Stimulated activated CD4-positive, alpha-beta T cell treated with anti-CD3 and anti-CD28 coated beads, Interleukin-15, amount 100 ng/mL, for 48 hours (primary cell): ENCODE measurements at places on chromosomes 4 and X.

- no peak for DNase-seq
Observed at GRCh38 chr4:127419431-127419830, 213.3 kb upstream of the INTU start.

GRCh38 chrX:68415316-68415715 is 18.0 kb downstream of the OPHN1 start:
- no peak for DNase-seq

GRCh38 chrX:130385520-130385919 is at the start of gene GPR119:
Gene GPR119 (minus strand): TSS chrX:130385674. CDS start chrX:130385447, 227 bp downstream.
- DNase-seq: no peak

DNA sequence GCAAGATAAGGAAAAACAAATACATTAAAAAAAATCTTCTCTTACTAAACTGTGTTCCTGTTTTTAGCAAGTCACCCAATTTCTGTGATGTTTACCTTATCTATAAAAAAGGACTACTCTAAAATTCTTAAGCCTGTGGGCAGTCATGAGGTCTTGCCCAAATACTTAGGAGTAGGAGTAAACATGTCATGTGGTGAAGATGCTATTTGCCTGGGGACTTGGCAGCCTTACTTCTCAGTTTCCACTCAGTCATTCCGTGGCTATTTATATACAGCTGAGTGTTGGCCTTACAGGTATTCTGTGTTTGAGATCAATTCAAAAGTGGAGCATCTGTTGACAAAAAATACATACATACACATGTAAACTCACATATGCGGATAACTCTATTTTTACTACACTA is 89.9 kb upstream of the TLR2 start:
- no peak for DNase-seq

DNA sequence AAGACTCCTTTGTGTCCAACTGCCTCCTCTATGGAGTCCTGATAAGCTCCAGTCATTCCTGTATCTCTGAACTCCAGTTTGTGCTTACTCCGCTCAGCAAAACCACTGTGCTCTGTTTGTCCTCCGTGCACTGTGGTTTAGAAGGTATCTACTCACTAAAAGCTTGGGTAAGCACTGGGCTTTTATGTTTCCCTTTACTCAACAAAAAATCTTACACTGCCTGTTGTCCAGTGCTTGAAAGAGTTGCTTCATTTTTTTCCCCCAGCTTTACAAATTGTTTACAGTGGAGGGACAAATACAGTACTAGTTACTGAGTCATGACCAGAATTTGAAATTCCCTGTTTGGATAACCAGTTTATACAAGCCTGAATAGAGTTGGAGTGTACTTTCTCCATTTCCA is 545.3 kb upstream of the FAT1 start:
- no peak for DNase-seq

DNA sequence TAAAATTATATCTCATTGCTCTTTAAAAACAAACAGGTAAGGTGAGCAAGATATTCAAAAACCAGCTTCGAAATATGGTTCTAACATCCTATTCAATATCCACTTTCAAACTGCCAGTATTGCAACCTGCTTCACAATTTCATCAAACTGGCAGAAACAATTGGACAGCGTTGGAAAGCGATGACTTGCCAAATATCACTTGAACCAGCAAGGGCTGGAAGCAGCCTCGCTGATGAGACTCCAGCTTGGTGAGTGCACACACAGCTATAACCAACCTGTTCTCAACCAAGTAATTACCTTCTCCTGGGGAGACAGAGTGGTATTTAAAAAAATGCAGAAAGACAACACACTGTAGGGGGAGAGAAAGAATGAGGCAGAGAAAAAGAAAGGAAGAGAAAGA is 155.8 kb upstream of the RAI2 start:
- DNase-seq: no peak

DNA sequence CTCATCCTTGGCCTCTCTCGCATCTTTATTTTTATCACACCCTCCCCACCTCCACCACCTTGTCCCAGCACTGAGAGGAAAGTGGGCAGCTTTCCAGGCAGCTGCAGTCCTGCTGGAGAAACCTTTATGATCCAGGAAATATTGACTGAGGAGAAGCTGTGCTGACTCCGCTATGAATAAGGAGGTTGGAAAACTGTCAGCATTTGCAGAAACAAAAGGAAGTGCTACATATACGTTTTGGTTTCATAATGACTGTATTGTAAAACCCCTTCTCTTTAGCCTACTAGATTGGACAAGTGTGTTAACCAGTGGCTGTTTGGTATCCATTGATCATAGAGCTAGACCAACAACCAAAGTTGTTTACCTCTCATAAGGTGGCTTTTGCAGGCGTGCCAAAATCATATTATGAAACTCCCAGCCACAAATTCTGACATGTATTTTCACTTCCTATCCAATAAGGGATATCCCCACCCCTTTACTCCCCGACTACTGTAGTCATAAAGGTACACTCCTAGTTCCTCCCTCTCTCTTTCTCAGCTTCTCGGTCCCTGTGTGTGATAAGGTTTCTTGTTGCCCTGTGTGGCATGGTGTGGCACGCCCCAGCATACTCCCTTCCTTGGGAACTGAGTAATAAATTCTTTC is 88.4 kb downstream of the GPR143 start:
- DNase-seq: peak; percentile 1

DNA sequence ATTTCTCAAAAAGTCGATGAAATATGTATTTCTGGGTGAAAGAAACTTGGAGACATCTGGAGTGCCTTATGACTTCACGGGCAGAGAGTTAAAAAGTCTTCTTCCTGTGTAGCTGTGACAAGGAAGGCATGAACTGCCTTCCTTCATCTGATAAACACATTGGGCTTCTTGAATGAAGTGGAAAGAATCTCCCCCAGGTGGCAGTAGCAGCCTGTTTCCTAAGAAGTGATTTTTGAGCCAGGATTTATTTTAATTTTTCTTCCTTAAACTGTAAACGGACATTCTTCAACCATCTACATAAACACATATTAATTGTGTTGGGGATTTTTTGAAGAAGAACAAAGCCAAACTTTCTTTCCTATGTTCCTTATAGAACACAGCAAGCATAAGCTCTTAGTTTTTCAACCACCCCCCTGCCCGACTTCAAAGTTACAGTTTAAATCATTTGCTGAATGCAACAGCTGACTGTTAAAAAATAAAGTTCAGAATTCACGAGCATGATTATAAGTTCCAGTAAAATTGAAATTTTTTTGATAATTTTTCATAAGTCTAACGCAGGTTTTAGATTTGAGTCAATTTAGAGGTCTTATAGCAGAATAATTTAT is 980 bp upstream of the GIMD1 start:
- no peak for DNase-seq

- no peak for DNase-seq
Observed at GRCh38 chr4:41177016-41177415, 37.3 kb downstream of the APBB2 start.

DNA sequence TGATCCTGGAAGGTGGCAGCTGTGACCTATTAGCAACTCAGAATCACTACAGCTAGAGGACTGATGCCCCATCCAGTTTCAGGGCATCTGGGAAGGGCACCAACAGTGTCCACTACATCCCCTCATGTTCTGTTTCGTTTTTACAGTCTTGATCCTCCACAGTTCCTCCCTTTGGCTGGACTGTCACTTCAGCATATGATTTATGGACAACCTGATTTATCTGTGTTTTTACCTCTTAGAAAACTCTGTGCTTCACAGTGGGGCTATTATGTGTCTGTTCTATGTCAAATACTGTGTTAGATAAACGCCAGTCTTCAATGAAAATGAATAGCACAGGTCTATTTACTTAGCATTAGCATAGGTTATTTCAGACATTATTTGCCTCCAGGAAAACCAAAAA is 63.1 kb upstream of the GRPR start:
- no peak for DNase-seq

DNA sequence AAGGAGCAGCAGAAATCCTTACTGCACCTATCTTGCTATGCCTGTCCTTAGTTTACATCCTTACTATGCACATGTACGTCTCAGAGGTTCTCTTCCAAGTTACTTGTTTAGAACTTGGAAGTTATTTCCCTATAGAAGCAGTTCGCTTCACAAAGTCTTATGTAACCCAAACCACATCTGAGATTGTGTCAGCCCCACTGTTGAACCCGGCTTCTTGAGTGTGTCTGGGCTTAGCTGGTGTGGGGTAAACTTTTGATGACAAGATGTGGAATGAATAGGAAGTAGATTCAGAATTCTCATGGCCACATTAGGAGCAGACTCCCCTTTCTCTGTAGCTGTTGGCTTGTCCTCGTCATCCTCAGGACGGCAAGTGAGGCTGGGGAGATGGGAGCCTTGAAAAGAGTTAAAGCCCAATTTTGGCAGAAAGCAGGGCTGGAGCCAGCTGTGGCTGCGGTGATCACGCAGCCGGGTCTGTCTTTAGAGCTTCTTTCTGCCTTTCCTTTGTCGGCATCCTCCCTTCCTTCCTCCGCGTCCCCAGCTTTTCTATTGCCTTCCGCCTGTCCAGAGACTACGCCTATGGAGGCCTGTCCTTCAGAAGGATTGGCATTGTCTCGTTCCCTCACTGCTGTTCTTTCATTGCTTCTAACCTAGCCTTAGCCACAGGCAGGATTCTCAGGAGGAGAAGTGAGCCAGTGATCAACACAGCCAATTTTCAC is 23.0 kb upstream of the LIMCH1 start:
- no peak for DNase-seq

GRCh38 chr4:169225058-169225751 is 45.6 kb downstream of the SH3RF1 start:
- no peak for DNase-seq

DNA sequence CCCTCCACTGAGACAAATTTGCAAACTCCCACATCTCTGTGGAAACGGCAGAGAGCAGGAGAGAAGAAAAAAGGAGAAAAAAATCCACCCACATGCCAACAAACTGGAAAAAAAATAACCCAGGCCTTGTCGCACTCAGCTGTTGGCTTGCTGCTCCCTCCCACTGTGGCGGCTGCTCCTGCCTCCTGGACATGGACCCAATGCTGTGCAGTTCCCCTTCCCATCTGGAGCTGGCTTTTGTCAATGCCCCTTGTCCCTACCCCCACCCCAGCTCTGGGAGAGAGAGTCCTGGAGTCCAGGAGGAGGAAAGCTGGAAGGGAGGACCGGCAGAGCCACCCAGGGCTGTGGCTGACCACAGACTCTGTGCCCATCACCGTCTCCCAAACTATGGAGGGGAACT is 50.8 kb upstream of the IQSEC2 start:
- no peak for DNase-seq

DNA sequence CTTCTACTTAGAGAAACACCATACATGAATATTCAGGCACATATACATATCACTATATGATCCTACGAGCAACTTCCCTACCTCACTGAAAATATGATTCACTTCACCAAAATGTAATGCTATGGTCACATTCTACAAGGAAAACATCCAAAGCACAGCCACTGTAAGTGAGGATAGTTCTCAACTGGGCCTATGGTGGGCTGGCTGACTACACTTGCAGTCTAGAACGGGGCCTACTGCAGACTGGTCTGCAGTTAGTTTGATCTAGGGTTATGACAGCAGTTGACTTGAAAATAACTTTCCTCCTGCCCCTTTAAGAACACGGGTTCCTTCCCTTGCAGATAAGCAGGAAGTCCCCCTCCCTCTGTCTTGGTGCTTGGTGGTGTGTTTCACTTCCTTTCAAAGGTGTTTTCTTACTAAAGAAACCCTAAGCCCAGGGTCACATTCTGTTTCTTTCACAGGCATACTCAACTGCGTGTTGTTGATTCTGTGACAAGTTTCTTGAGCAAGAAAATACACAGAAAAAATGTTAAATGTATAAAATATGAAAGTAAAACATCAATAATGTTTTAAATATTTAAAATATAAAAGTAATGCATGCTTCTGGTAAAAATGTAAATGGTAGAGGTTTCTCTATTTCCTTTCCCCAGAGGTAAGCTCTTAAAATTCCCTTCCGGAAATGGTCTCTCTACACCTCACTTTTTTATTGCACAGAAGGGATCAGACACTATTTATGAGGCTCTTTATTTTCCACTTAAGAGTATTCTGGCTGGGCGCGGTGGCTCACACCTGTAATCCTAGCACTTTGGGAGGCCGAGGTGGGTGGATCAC is 18.0 kb upstream of the TMSB4X start:
- no peak for DNase-seq

DNA sequence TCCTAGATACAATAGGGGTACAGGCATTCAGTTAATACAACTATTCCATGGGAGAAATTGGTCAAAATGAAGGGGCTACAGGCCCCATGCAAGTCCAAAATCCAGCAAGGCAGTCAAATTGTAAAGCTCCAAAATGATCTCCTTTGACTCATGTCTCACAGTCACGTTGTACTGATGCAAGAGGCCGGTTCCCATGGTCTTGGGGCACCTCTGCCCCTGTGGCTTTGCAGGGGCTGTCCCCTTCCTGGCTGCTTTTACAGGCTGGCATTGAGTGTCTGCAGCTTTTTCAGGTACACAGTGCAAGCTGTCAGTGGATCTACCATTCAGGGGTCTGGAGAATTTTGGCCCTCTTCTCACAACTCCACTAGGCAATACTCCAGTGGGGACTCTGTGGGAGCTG is 12.5 kb upstream of the ASIC5 start:
- DNase-seq: no peak

DNA sequence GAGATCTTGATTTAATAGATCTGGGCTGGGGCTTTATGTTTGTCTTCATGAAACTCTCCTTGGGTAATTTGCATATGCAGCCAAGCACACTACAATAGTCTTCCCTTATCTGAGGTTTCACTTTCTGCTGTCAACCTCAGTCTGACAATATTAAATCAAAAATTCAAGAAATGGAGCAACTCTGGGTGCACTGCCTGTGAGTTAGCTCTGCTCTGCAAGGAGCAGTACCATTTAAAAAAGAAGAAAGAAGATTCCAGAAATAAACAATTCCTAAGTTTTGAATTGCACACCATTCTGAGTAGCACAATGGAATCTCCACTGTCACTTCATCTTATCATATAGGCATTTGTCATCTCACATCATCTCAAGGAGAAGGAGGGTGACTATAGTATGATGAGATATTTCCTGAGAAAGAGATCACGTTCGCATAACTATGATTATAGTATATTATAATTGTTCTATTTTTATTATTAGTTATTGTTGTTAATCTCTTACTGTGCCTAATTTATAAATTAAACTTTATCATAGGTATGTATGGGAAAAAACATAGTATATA is 9.4 kb downstream of the FNIP2 start:
- DNase-seq: no peak

GRCh38 chr4:75497133-75497532 is 17.1 kb downstream of the RCHY1 start:
- no peak for DNase-seq

GRCh38 chrX:23870041-23870440 is 37.7 kb downstream of the APOO start:
- no peak for DNase-seq

GRCh38 chr4:182760551-182761043 is 156.6 kb downstream of the DCTD start:
- no peak for DNase-seq

DNA sequence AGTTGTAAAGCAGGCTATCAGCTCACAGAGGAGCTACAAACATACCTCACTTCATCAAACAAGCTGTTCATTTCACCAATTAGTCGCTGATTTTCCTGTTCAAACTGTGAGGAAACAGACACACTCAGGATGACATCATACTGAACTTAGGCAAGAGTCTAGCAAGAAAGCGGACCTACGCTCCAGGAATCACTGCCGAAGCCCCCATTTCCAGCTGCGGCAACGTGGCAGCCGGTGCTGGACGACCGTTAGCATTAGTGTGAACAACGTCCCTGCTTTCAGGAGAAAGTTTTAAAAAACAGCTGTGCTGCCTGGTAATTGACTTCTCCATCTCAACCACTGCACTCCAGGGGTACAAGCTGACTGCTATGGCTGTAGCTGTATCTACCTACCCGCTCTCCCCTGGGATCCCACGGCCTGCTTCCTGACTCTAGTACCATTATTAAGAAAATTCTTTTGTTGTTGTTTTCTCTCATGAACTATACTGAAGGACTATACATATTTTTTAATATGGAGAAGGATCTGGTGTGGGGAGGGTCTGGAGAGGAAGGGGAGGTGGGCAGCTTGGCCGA is 38.3 kb downstream of the NSG1 start:
- DNase-seq: no peak
